ENCODE measurements at places on chromosomes 5 and 9. TPM values are rescaled to one million over a fixed set of nuclear protein-coding genes. Genes with fewer than 3 reads are reported as not detected.

- DNase-seq = no peak
Observed at GRCh38 chr5:173891308-173892116, 3.4 kb downstream of the CPEB4 start.

- DNase-seq = no peak
Observed at GRCh38 chr9:131299346-131299960, 9.9 kb downstream of the PLPP7 start.

GRCh38 chr9:104725014-104725413, 22.5 kb upstream of the NIPSNAP3A start:
- no peak for DNase-seq

GRCh38 chr9:92616655-92617111, 53.2 kb downstream of the IPPK start:
- no peak for DNase-seq

DNA sequence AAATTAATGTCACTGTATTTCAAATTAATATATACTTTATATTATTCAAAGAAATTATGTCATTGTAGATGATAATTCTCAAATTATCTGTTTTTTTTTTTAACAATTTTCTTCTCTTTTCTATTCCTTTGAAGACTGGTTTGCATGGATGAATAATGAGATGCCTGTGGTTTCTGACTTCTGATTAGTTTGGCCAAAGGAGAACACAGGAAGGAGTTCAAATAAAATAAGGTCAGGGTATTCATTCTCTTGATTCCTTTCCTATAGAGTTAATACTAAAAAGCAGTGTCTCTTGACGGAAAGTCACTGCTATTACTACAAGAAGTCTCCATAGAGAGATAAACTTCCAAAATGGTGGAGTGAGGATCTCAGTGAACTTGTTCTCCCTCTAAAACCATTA, 279.6 kb upstream of the FTMT start:
- DNase-seq = no peak

DNA sequence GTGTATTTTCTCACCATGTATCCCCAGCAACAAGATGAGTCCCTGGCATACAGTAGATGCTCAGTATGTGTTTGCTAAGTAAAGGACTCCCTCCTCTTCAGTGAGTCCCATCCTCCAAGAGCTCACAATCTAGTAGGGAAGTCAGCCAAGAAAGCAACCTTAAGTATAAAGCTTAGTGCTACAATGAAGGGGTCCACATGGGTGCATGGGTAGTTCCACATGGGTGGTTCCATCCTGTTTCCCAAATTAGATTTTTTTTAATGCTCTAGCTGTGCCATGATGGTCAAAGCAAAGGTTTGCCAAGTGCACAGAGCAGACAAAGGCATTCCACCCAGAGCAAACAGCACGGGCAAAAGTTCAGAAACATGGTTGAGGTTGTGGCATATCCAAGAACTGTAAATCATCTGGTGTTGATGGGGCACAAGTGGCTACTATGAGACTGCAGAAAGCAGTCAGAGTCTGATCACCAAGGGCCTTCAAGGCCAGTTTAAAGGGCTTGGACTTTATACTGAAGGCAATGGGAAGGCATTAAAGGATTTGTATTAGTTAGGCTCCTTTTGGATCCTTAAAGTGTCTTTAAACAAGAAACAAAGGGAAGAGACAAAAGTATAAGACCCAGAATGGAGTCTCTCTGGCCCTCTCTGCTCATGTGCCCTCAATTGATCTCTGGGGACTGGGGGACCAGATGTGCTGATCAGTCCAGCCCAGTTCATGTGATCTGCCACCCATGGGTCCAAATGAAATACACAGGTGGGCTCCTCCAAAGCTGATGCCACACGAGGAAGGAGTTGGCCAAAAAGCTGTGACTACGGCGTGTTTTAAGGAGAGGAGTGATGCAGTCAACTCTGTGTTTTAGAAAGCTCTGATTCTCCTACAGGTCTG, 9.0 kb upstream of the CPLX2 start:
- no peak for DNase-seq

GRCh38 chr9:31137176-31138160, 1247.0 kb upstream of the ACO1 start:
- no peak for DNase-seq

- no peak for DNase-seq
Observed at GRCh38 chr9:96721731-96722429, 56.0 kb downstream of the ZNF510 start.

- DNase-seq = no peak
Observed at GRCh38 chr5:65809817-65810531, 88.0 kb downstream of the NLN start.

The PROB1 gene
- total RNA-seq = 7.3 TPM

The HAVCR2 gene
- 0.15 TPM for total RNA-seq

The SKP2 gene
- total RNA-seq = 41.3 TPM

DNA sequence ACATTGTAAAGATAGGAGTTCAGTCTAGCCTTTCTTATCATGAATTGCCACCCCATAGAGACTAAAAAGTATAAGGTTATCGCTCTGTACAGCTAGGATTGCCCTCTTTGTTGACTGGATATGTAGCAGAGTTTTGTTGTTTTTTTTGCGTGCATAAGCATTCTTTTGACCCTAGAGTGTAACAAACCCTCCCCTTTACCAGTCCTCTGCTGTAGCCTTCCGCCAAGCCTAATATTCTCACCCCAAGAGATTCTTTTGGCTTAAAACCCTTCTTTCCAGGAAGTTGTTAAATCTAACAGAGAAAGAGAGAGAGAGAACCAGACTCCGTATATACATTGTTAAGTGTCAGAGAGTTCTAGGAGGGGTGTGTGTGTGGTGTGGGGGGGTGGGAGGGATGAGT, 113.9 kb downstream of the FGF1 start:
- DNase-seq = no peak

DNA sequence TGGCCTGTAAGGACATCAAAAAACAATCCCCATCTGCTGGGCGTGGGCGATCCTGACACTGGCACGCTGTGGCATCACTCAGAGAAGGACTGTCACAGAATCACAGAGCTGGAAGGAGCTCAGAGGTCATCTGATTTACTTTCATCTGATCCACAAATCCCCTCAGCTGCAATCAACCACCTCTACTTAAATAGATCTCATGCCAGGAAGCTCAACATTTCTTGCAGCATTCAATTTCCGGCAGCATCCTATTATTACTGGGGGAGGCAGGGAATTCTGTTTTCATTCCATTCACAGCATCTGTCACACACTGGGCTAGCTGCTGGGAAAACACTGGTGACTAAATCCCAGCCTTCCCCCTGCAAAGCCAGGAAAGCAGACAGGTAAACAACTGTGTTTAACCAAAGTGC, 38.3 kb downstream of the RETREG1 start:
- DNase-seq = no peak

- DNase-seq = peak; percentile 70
Observed at GRCh38 chr9:124242331-124243194, 15.2 kb upstream of the NEK6 start.

DNA sequence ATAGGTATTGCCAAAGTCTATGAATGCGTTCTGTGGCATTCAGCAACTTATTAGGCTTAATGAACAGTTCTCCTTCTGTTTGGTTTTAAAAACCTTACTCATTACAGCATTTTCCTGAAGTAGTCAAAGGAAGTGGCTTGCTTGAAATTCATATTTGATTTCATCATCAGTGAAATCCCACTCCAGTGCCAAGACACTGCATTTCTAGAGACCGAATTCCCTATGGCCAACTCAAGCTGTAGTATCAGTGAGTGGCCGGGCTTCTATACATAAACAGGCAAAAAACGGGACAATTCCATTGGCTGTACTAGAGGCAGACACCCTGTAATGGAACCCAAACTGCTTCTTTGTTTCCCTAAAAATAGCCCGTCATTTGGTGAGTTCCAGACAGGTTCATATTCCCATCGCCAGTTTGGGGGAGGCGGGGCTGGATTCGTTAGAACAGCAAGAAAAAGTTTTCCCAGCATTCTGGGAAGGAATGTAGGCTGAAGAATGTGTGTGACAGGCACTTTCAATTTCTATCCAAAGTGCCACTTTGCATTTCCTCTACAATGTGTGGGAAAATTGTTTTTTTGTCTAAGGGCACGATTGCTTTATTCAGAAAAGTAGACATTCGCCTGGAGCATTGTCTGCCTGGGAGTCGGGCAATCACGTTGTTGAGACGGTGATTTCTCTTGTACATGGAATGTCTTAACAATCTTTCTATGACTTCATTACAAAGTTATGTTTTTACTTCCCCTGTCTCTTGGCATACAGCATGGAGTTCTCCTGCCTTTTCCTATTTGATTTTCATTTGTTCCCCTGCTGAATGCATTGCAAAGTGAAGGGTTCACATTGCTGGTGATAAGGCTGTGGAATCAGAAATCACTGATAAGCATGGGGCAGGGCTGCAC, 141.8 kb upstream of the MAST4 start:
- DNase-seq = no peak

The PCDHGC3 gene
- total RNA-seq = 68.2 TPM

GRCh38 chr9:127059030-127059429, 63.4 kb downstream of the ANGPTL2 start:
- no peak for DNase-seq

DNA sequence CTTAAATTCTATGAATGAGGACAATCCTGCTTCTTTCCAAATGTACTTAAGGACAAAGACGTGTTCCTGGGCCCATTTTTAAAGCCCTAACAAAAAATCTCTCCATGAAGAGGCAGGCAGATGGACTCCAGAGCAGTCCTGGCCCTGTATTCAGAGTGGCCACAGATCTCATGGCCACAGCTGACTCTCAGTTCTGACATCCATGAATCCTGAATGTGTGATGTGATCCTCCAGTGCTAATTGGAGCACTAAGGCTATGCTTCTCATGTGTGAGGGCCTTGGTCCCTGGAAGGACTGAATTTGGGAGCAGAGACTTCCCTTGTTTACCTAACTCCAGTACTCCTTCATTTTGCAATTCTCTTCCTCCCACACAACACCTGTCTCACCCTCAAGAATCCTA, 373.0 kb downstream of the AGTPBP1 start:
- no peak for DNase-seq

DNA sequence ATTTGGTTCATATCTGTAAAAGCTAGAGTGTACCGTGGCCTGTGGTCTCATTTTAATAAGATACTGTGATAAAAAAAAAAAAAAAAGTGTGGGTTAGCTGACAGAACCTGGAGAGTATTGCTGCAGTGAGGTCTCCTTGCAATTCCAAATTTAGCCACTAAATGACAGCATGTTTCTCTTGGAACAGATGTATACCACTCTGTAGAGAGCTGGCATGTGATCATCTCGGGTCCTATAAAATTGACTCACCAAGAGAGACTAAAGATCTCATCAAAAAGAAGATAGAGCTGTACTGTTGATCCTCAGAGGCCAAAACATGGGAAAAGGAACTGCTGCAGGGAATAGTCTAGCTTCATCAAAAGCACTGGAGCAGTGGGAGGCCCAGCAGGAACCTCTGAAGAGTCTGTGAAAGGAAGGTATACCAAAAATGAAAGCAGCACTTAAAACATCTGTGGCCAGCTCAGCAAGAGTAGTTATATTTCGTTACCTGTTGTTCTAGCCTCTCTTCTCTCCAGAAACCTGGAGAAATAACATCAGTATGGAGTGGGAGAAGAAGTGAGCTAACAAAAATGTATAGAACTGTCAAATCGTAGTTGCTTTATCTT, 826.8 kb downstream of the EFNA5 start:
- DNase-seq = no peak

DNA sequence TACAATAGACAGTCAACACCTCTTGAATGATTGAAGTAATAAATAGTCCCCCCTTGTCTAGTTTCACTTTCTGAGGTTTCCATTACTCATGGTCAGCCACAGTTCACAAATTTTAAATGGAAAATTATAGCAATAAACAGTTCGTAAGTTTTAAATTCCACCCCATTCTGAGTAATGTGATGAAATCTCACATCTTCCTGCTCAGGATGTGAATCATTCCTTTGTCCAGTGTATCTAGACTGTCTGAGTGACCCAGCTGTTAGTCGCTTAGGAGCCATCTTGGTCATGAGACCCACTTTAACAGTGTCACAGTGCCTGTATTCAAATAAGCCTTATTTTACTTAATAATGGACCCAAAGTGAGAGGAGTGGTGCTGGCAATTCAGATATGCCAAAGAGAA, 311.6 kb upstream of the PRR16 start:
- DNase-seq = no peak

DNA sequence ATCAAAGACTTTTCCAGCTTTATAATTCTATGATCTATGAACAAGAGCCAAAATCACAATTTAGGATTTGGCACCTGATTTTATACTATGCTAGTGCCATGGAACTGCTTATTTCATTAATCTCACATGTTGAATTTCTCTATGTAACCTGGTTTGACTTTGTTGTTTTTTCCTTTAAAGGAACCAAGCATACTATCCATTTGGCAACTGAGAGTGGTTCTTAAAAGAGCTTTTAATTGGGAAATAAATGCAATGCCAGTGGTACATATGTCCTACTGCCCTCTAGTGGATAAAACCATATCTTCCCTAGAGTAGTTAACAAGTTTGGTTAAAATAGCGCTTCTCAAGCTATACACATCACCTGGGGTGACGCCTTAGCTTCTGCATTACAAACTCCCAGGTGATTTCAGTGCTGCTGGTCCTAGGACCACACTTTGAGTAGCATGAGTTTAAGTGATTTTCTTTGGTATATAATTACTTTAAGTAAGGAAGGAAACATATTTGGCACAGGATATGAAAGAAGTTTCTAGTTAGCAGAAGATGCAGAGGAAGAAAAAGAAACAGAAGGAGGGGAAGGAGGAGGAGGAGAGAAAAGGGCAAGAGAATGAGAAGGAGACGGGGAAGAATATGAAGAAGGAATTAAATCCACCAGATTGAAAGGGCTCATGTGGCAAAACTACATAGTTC, 56.8 kb downstream of the FGF10 start:
- no peak for DNase-seq

The RANBP3L gene
- total RNA-seq = not detected

DNA sequence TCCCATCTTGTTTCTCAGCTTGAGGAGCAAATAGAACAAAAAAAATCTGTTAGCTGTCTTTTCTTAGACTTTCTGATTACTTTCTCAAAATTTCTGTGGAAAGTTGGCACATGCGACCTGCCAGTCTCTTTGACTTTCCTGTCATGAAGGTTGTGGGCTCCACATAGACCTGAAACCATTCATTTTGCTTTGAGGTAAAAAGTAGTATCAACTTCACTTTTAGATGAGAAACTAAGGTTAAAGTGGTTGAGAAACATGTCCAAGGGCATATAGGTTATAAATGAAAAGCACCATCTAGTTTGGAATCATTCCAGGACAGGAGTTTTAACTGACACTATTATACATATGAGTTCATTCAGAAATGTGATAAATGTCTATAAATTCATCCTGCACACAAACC, 42.7 kb downstream of the ST8SIA4 start:
- no peak for DNase-seq

The HAPLN1 gene
- total RNA-seq = 42.1 TPM

The LMX1B gene
- 0.26 TPM for total RNA-seq

The TNFAIP8 gene
- total RNA-seq = 7.9 TPM

The PHPT1 gene
- 134 TPM for total RNA-seq

- DNase-seq = no peak
Observed at GRCh38 chr9:116671605-116672004, 15.5 kb upstream of the TRIM32 start.

The SOWAHA gene
- total RNA-seq = not detected

GRCh38 chr5:167156446-167156845, 1135.0 kb upstream of the WWC1 start:
- DNase-seq = no peak
